Stimulated activated CD4-positive, alpha-beta T cell treated with anti-CD3 and anti-CD28 coated beads, TNF-alpha, amount 100 ng/mL, for 24 hours (primary cell): ENCODE measurements at places on chromosomes 2 and 18.

DNA sequence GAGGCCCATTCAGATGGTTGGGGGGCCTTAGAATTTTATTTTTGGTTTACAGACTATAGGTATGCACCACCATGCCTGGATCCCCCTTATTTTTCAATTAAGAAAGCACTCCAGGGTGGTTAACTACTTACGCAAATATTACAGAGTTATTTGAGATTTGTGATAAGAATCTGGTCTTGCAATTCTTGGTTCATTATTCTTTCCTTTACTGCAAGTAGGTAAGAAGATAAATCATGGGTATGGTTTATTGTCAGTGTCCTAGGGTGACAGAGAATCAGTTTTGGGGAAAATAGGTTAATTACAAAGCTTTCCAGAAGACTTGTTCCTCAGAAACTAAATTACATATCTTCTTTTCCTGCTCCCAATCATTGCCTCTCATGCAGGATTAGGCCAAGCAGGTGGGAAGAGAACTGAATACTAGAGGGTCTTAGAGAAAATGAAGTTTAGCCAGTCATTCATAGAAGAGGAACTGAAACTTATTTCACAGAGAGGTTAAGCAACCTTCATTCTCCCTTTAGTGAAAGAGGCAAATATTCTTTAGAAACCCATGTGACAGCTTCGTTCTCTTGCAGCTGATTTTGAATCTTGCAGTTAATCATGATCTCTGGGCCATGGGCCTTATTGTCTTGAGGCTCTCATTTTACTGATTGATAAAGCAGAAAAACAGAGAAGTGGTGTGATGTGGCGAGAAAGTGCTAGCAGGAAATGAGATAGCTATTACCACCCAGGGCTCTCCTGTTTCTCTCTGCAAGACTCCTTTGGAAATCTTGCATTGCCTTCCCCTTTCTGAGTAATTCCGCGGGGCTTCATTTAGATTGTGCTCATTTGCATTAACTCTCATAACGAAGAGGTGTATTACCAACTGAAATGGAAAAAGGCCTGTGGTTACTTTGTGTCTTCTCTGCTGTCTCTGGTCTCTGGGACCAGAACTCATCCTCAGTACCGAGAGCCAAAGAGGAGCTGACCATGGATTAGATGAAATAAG is 44.8 kb upstream of the ARHGAP25 start:
- DNase-seq = no peak

GRCh38 chr2:42513252-42513918 is 19.6 kb upstream of the KCNG3 start:
- no peak for DNase-seq

DNA sequence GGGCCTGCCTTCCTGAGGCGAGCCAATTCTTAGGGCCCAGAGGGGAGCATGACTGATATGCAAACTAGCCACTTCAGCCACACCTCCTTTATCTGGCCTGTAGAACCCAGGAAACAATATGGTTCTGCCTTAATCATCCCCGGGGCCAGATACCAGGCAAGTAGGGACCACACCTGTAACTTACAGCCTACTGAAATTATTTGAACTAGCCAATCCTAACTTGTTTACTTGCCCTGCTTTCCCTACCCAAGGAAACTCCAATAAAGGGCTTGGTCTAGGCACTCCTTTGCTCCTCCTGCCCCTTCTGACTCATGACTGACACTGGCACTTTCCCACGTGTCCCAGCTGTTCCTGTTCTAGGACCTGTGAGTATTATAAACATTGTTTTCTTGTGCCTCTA is 57.6 kb downstream of the MYOM1 start:
- DNase-seq = no peak

DNA sequence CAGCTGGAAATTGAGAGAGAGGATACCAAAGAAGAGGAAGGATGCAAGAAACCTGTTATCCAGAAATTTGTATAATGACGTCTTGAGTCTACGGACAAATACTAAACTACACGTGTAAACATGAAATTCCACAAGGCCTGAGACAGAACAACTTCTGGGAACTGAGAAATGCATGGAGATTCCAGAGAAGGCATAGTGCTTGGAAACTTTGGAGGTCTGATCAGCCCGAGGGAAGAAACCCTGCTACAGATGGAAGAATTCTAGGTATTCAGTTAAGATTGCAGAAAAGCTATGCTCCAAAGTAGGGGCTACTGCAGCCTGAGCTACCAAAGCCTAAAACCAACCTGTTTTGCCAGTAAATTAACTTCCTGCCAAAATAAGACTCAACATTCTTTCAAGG is 120.4 kb downstream of the PDCL3 start:
- DNase-seq = no peak

DNA sequence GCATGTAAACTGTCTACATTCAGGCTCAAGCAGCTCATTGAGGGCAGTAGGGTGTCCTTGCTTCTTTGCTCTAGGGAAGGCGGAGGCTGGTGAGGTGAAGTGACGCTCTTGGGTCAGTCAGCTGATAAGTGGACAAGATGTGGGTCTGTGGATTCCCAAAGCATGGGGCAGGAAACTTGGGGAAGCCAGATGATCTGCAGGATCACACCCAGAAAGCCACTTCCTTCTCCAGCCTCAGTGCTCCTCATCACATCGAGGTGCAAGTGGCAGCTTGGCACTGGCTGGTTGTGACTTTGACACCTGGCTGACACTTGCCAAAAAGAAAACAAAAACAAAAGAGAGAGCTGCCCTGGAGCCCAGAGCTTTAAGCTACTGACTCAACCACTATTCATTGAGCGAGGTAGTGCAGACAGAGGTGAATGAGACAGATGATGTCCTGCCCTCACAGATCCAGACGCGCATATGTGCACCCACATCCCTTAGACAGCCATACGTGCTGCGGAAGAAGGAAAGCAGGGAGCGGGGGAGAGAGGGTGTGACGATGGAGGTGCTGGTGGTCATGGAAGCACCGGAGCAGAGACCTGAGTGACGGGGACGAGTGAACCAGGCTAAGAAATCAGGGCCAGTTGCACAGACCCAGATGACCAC is 3.1 kb upstream of the CIB4 start:
- DNase-seq = no peak

DNA sequence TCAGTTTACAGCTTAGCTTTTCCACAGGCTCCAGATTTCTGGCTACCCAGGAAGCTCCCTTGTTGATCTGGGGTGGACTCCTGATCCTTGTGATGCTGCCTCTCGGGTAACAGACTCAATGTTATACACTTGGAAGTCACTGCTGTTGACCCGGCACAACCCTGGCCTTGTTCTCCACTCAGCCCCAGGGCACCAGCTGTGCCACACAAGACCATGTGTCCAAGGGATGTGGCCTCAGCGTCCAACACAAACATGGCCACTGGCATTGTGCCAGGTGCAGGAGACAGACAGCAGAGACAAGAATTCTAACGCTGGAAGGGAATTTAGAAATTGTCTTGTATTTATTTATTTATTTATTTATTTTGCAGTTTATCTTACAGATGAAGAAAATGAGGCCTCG is 39.0 kb upstream of the PPP4R1 start:
- no peak for DNase-seq

DNA sequence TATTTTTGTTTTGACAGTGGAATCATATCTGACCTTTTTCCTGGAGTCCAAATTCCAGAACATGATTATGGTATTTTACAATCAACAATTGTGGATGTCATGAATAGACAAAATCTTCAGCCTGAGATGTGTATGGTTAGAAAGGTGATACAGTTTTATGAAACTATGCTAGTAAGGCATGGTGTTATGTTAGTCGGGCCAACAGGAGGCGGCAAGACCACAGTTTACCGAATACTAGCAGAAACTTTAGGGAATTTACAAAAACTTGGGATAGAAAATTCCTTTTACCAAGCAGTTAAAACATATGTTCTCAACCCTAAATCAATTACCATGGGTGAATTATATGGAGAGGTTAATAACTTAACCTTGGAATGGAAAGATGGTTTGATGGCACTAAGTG is 137.0 kb downstream of the DNAH6 start:
- no peak for DNase-seq

DNA sequence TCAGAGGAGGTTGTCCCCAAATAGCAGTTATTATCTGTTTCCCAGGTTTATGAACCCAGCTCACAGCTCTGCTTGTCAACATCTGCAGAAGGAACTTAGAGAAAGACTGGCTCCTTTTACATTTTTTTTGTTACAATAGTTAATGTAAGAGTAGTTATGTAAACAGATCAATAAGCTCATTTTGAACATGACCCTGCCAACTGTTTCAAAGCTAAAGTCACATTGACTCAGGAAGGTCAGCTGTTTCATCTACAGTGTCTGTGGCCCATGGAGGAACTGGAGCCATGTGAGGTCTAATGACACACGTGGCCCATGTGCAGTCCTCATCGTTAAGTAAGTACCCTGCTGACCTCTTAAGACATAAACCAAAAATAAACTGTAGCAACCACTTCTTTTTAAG is 97.1 kb downstream of the SH3RF3 start:
- DNase-seq = no peak

- DNase-seq = no peak
Measured at GRCh38 chr2:166167449-166167848, 39.6 kb upstream of the SCN1A start.

DNA sequence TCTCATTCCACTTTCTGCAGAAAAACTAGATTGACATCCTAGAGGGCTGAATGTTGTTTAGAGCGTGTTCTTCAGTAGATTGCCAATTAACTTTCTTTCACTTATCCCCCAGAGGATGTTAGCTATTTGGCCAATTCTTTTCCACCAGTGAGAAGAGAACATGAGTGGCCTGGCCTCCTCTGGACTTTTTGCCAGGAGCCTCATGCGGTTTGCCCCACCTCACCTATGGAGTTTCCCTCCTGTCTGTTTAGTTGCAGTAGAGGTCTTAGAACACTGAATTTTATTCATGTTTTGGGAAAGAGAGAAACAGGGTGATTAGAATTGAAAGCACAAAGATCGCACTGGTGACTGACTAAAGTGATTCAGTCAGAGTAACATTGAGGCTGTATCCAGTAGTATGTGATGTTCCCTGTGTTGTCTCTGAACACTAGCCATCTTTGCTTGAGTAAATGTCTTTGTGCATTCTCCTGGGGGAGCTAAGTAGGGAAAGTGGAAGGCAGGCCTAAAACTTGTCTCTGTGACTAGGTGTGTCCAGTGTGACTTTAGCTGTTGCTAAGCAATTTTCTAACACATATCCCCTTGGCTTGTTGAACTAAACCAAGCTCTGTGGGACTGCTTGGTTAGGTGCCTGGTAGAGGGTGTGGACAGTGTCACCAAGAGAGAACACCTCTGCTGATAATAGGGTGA is 34.0 kb downstream of the UGP2 start:
- no peak for DNase-seq

GRCh38 chr18:75170916-75171315 is 38.0 kb downstream of the PTGR3 start:
- DNase-seq = no peak

DNA sequence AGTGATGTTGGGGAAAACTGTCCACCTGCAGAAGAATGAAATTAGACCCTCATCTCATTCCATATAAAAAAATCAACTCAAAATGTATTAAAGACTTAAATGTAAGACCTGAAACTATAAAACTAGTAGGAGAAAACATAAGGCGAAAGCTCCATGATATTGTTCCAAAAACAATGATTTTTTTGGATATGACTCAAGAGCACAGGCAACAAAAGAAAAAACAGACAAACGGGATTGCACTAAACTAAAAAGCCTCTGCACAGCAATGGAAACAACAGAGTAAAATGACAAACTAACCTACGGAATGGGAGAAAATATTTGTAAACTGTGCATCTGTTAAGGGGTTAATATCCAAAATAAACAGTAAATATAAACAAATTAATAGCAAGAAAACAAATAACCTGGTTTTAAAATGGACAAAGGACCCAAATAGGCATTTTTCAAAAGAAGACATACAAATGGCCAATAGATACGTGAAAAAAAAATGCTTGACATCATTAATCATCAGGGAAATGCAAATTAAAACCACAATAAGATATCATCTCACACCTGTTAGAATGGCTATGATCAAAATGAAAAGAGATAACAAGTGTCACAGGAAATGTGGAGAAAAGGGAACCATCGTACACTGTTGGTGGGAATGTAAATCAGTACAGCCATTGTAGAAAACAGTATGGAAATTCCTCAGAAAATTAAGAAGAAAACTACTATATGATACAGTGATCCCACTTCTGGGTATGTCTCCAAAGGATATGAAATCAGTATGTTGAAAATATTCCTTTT is 26.6 kb downstream of the LRRFIP1 start:
- no peak for DNase-seq

- no peak for DNase-seq
Measured at GRCh38 chr2:84057917-84058560, 401.0 kb downstream of the SUCLG1 start.

- no peak for DNase-seq
Measured at GRCh38 chr2:55810622-55811020, 113.0 kb downstream of the EFEMP1 start.

DNA sequence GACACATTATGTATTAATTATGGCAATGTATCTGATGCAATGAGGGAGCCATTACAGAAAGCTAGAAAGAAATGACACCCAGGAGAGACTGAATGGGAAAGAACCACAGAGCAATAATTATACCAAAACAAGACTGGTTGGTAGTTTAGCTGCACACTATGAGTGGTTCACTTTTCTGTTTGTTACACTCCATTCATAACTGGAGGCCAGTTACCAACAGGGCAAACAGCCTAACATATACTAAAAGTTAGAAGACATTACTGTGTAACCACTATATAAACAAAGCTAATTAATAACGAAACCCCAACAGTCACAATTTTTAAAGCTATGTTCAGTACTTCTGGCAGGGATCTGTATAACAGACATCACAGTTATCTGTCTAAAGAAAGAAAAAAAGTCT is 49.4 kb downstream of the NBAS start:
- no peak for DNase-seq

DNA sequence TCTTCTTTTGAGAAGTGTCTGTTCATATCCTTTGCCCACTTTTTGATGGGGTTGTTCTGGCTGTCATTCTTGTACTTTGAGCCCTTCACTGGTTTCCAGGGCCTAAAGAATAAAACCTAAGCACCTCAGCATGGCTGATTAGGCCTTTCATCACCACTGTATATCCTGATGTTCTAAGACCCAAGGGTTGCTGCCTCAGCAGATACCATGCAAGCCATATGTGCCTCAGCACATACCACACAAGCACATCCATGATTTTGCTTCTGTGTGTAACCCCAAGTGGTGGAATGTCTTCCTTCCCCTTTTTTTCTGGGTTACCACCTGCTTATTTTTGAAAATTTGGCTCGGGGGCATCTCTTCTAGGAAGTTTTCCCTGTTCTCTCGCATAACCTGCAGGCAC is 11.4 kb downstream of the RBKS start:
- no peak for DNase-seq

- DNase-seq = no peak
Measured at GRCh38 chr2:98164256-98164655, 77.3 kb downstream of the VWA3B start.

GRCh38 chr2:117979911-117980701 is 33.8 kb downstream of the CCDC93 start:
- DNase-seq = no peak

GRCh38 chr2:205644018-205644417 is 38.3 kb upstream of the NRP2 start:
- DNase-seq = no peak

DNA sequence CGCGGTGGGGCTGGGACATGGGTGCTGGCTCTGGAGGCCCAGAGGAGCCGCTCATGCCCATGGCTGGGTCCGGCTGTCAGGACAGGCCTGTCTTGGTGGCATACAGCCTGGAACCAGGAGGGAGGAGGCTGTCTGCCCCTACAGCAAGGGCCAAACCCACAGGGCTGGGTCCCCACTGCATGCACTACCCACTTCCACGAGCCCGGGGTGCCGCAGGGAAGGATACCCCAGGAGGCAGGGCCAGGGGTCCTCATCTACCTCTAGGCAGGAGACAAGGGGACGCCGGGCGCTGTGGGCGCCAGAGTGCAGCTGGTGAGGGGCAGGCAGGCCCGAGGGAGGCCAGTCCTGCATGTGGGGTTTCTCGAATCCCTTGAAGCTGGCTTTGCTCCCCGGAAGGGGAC is 95.1 kb upstream of the GPC1 start:
- DNase-seq = no peak

GRCh38 chr2:62099523-62100175 is 96.3 kb upstream of the B3GNT2 start:
- no peak for DNase-seq
